ENCODE measurements at places on chromosomes 1 and 21. TPM values are rescaled to one million over a fixed set of nuclear protein-coding genes. Genes with fewer than 3 reads are reported as not detected.

GRCh38 chr21:23740463-23740862, 1866.8 kb downstream of the MRPL39 start:
- H3K27me3 ChIP-seq = no peaks in the 10 kb centered on the region
- H3K4me1 ChIP-seq = no peaks in the 10 kb centered on the region
- DNase-seq = peak; percentile 4
- no peak overlapping the region for H3K27ac ChIP-seq
- no peak overlapping the region for H3K4me3 ChIP-seq
- H3K36me3 ChIP-seq = no peaks in the 10 kb centered on the region

- no peak for DNase-seq
- H3K4me3 ChIP-seq = no peak within 1 kb of the TSS
- no peaks in the 10 kb centered on the region for H3K27me3 ChIP-seq
- no peaks in the 10 kb centered on the region for H3K4me1 ChIP-seq
Measured at GRCh38 chr21:30480145-30480544, at the start of gene KRTAP19-1. TSS of gene KRTAP19-1 (minus strand) at chr21:30480367. CDS start at chr21:30480317, 50 bp downstream.

DNA sequence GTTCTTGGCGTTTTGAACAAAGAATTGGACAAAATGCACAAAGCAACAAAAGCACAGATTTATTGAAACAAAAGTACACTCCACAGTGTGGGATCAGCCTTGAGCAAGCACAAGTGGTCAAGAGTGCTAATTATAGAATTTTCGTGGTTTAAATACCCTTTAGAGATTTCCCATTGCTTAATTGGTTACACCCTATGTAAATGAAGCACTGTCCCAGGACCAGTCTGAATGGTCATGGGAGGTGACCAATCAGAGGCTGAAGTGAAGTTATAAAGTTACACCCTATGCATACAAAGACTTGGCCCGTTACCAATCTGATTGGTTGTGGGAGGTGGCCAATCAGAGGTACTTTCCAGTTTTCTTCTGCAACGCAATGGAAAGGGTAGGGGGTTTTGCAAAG, 223.6 kb downstream of the CENPF start:
- no peak overlapping the region for H3K27ac ChIP-seq
- H3K4me3 ChIP-seq = no peak overlapping the region
- no peaks in the 10 kb centered on the region for H3K4me1 ChIP-seq
- no peak for DNase-seq
- no peaks in the 10 kb centered on the region for H3K27me3 ChIP-seq

GRCh38 chr1:169109561-169110134, 3.2 kb downstream of the ATP1B1 start:
- peaks cover 10% of the 10 kb centered on the region for H3K27me3 ChIP-seq
- peaks cover 23% of the 10 kb centered on the region for H3K4me1 ChIP-seq
- H3K4me3 ChIP-seq = no peak overlapping the region
- peak; percentile 73 for DNase-seq

DNA sequence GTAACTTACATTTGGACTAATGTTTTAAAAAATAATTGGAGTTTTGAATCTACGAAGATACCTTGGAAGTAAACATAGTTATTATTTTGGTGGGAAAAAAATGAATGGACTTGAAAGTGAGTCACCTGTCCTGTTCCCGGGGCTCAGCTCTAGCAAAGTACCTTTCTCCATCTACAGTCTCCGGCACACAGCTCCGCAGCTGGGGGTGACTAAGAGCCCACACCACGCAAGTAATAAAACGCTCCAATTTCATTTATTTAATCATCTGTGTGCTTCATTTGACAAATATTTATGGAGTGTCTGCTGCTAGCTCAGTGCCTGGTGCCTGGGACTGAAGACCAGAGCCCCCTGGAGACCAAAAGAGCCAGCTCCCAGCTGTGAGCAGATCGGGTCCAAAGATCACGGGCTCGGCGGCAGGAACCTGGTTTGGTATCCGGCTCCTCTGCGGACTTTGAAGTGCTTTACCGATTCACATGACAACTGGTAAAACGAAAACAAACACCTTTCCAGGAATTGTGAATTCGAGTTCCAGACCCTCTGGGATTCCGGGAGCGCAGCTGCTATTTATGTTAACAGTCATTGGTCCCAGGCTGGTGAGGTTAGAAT, 1.7 kb upstream of the RIPK4 start:
- H3K36me3 ChIP-seq = no peaks in the 10 kb centered on the region
- H3K27ac ChIP-seq = no peak overlapping the region
- peaks cover 46% of the 10 kb centered on the region for H3K4me1 ChIP-seq
- no peak overlapping the region for H3K4me3 ChIP-seq

DNA sequence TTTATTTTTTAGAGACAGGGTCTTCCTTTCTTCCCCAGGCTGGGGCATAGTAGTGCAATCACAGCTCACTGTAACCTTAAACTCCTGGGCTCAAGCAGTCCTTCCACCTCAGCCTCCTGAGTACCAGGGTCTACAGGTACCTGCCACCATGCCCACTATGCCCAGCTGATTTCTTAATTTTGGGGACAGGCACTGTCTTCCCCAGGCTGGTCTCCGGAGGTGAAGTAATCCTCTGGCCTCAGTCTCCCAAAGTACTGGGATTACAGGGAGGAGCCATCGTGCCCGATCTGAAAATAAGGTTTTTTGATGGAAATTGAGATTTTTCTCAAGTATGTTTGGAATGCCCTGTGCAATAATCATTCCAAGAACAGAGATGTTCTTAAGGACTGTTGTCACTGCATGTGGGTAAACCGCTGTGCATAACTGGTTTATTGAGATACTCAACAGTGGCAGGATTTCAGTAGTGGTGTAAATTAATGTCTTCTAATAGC, 934 bp upstream of the MSH4 start:
- H3K4me3 ChIP-seq = no peak overlapping the region
- H3K4me1 ChIP-seq = no peaks in the 10 kb centered on the region
- H3K36me3 ChIP-seq = peaks cover 45% of the 10 kb centered on the region
- no peak for DNase-seq

DNA sequence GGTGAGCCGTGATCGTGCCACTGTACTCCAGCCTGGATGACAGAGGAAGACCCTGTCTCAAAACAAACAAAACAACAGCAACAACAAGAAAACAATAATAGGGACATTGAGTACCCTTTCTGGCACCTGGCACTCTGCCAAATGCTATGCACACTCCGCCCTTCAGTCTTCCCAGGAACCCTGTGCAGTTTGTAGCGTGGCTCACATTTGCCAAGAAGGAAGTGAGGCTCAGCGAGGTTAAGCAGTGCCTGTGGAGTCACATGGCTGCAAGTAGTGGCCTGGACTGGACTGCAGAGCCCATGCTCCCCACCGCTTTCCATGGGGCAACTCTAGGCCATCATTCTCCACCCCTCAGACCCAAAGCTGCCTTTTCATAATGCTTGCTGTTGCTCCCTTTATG, 5.3 kb upstream of the EVA1B start:
- H3K4me3 ChIP-seq = no peak overlapping the region
- H3K27ac ChIP-seq = no peak overlapping the region
- H3K36me3 ChIP-seq = no peaks in the 10 kb centered on the region

DNA sequence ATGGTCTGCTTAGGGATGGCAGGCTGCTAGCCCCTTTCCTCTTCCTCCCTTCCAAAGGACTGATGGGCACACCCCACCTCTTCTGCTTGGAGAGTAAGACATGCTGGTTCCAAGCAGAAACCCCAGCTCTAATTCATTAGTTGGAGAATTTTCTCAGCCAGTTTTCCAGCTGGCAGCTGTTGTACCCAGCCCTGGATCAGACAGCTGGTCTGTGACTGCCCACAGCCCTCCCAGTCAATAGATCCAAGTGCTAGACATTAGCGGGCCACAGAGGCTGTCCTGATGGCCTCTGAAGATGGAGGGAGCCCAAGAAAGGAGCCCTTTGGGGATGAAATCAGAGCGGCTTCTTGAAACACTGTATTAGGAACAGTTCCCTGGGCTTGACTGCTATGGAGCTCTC, 35.8 kb downstream of the ACOT11 start:
- no peak overlapping the region for H3K4me3 ChIP-seq
- H3K27ac ChIP-seq = peak overlapping the region; percentile 75
- DNase-seq = peak; percentile 85
- H3K36me3 ChIP-seq = peaks cover 7% of the 10 kb centered on the region

DNA sequence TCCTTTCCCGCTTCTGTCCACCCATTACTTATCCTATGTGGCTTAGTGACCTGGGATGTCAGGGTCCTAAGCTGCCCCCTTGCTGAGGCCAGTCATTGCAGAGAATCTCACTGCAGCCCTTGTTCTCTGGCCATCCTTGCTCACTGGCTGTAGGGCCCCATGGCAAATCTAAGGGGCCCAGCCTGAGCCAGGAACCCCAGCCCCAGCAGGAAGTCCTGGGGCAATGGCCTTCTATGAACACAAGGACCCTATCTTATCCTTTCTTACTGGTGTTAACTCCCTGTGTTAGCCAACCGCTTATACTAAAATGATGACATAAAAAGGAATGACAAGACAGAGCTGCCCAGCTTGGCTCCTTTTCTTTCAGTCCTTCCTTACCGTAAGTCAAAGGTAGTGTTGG, 29.9 kb downstream of the DHCR24 start:
- no peaks in the 10 kb centered on the region for H3K27me3 ChIP-seq
- DNase-seq = no peak
- peaks cover 42% of the 10 kb centered on the region for H3K36me3 ChIP-seq
- no peak overlapping the region for H3K27ac ChIP-seq
- H3K4me3 ChIP-seq = no peak overlapping the region
- no peaks in the 10 kb centered on the region for H3K4me1 ChIP-seq

GRCh38 chr1:164805399-164805798, 246.4 kb downstream of the PBX1 start:
- no peak for DNase-seq
- no peak overlapping the region for H3K4me3 ChIP-seq
- H3K27me3 ChIP-seq = no peaks in the 10 kb centered on the region

GRCh38 chr1:2474933-2475371, 1.1 kb upstream of the PLCH2 start:
- peak; percentile 77 for DNase-seq
- no peaks in the 10 kb centered on the region for H3K36me3 ChIP-seq
- no peak overlapping the region for H3K4me3 ChIP-seq
- H3K4me1 ChIP-seq = peaks cover 53% of the 10 kb centered on the region
- peak overlapping the region; percentile 69 for H3K27ac ChIP-seq

- H3K4me3 ChIP-seq = no peak overlapping the region
- no peaks in the 10 kb centered on the region for H3K36me3 ChIP-seq
- no peak for DNase-seq
- H3K4me1 ChIP-seq = peaks cover 2% of the 10 kb centered on the region
Measured at GRCh38 chr1:62724430-62724829, 36.2 kb upstream of the DOCK7 start.

DNA sequence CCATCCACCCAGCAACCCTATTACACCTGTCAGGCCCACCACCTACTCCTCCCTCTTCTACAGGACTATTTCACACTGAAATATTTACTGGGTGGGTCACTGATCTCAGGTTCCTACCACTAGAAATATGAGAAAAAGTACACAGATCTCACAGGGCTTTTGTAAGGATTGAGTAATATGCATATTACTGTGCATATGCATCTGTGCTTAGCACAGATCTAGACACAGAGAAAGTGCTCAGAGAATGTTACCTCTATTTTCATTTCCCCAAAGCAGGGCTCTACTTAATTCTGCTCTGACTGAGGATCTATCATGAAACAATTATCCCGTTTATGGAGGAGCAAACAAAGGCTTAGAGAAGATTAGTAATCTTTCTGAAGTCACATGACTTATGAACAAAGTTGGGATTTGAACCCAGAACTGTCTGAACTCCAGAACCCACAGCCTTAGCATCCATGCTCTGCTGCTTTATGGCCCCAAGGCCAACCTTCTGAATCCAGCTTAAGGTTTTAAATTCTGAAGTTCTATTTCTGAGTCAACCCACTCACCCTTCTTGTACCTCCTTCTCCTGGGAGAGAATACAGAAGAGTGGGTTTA, 11.8 kb downstream of the TSSK3 start:
- peaks cover 73% of the 10 kb centered on the region for H3K36me3 ChIP-seq
- no peak for DNase-seq
- H3K27ac ChIP-seq = no peak overlapping the region
- no peak overlapping the region for H3K4me3 ChIP-seq

GRCh38 chr21:25997788-25998611, 172.6 kb downstream of the APP start:
- no peaks in the 10 kb centered on the region for H3K27me3 ChIP-seq
- peaks cover 8% of the 10 kb centered on the region for H3K4me1 ChIP-seq
- DNase-seq = peak; percentile 38
- no peak overlapping the region for H3K27ac ChIP-seq
- H3K36me3 ChIP-seq = peaks cover 6% of the 10 kb centered on the region
- no peak overlapping the region for H3K4me3 ChIP-seq

DNA sequence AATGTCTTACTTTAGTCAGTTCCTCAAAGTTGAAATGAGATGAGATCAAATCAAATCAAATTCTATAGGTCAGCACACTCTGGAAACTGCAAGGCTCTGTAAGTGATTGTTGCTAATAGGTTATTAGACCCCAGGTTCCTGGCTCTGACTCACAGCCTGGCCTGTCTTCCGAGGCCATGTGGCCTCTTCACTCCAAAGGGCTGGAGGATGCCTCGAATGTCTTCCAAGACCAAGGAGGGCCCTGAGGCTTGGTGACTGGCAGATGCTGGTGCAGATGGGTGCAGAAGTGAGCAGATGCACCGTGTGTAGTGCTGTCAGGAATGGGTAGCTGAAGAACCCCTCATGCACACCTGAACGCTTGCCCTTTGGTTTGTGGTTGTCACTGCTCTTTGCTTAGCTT, 113.4 kb downstream of the MAB21L3 start:
- no peak for DNase-seq
- no peaks in the 10 kb centered on the region for H3K27me3 ChIP-seq
- no peak overlapping the region for H3K27ac ChIP-seq
- no peaks in the 10 kb centered on the region for H3K4me1 ChIP-seq
- no peaks in the 10 kb centered on the region for H3K36me3 ChIP-seq

DNA sequence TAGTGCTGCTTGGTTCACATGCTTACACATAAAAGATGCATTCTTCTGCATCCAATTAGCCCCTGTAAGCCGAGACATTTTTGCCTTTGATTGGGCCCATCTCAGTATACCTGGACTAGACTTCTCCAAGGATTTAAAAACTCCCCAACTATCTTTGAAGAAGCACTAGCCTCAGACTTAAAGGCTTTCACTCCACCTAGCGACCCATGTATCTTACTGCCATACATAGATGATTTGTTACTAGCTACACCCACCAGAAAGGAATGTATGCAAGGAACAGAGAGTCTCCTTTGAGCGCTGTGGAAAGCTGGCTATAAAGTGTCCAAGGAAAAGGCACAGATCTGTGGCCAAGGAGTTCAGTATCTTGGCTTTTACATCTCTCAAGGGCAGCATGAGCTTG, 91.7 kb downstream of the LIPI start:
- H3K27ac ChIP-seq = no peak overlapping the region
- no peak for DNase-seq
- no peaks in the 10 kb centered on the region for H3K4me1 ChIP-seq
- H3K27me3 ChIP-seq = no peaks in the 10 kb centered on the region
- H3K36me3 ChIP-seq = no peaks in the 10 kb centered on the region

GRCh38 chr1:195872376-195872775, 735.9 kb downstream of the KCNT2 start:
- no peak overlapping the region for H3K27ac ChIP-seq
- no peak for DNase-seq
- H3K27me3 ChIP-seq = no peaks in the 10 kb centered on the region
- H3K4me1 ChIP-seq = no peaks in the 10 kb centered on the region
- H3K36me3 ChIP-seq = no peaks in the 10 kb centered on the region

- no peaks in the 10 kb centered on the region for H3K27me3 ChIP-seq
- no peak overlapping the region for H3K27ac ChIP-seq
- peaks cover 33% of the 10 kb centered on the region for H3K36me3 ChIP-seq
- DNase-seq = no peak
Measured at GRCh38 chr1:43951021-43951985, 4.6 kb downstream of the IPO13 start.

The CRNN gene
- not detected for total RNA-seq

The TRIM46 gene
- total RNA-seq = 0.22 TPM

The TMEM52 gene
- 66.3 TPM for total RNA-seq

The RCAN1 gene
- total RNA-seq = 22.0 TPM

The AKR1A1 gene
- 93.1 TPM for total RNA-seq

The ERG gene
- 14.2 TPM for total RNA-seq

The GPATCH3 gene
- total RNA-seq = 7.9 TPM

The C1orf52 gene
- total RNA-seq = 21.5 TPM

The LAD1 gene
- 5.1 TPM for total RNA-seq

The FLG gene
- not detected for total RNA-seq

The KRTAP19-1 gene
- not detected for total RNA-seq

The SPATA46 gene
- not detected for total RNA-seq
